Bronchial smooth muscle cell (primary cell): ENCODE measurements at places on chromosomes 5 and 9. TPM values are rescaled to one million over a fixed set of nuclear protein-coding genes. Genes with fewer than 3 reads are reported as not detected.

Gene FABP6
- not detected in 2 replicates for total RNA-seq

Gene PAEP
- total RNA-seq = not detected in 2 replicates

Gene STOML2
- total RNA-seq = 123 and 154 TPM in 2 replicates

Gene SHROOM1
- total RNA-seq = 2.7 and 3.5 TPM in 2 replicates
